Chondrocyte (in vitro differentiated cells): ENCODE measurements at places on chromosomes 2 and 18. TPM values are rescaled to one million over a fixed set of nuclear protein-coding genes. Genes with fewer than 3 reads are reported as not detected.

DNA sequence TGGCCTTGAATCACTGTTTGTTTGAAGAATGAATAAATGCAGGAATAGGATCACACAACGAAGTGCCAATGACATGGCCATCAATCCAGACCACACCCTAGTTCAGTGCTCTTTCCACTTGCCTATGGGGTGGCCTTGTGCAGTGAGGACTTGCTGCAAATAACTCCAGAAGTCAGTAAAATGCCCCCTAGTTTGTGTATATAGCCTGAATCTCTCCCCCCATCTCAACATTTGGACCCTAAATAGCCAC is 299 bp downstream of the FABP1 start:
- no peak for DNase-seq

DNA sequence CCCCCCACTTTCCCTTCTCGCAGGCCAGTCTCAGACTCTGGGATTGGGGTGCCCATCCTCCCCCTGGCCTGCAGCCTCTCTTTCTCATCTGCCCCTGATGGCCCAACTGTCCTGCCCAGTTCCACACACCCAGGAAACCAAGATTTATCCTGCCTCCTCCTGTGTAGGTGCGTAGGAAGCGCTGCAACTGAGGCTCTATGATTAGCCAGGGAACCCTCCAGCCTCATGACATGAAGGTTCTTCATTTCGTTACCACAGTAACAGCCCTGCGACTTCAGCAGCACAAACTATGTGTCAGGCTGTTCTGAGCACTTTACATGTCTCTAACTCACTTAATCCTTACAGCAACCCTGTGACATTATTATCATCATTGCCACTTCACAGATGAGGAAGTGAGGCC is 305.9 kb downstream of the CELF4 start:
- no peak for DNase-seq

- DNase-seq = peak; percentile 79
These were observed 277.9 kb downstream of the NDUFA10 start for GRCh38 chr2:239747274-239747673.

DNA sequence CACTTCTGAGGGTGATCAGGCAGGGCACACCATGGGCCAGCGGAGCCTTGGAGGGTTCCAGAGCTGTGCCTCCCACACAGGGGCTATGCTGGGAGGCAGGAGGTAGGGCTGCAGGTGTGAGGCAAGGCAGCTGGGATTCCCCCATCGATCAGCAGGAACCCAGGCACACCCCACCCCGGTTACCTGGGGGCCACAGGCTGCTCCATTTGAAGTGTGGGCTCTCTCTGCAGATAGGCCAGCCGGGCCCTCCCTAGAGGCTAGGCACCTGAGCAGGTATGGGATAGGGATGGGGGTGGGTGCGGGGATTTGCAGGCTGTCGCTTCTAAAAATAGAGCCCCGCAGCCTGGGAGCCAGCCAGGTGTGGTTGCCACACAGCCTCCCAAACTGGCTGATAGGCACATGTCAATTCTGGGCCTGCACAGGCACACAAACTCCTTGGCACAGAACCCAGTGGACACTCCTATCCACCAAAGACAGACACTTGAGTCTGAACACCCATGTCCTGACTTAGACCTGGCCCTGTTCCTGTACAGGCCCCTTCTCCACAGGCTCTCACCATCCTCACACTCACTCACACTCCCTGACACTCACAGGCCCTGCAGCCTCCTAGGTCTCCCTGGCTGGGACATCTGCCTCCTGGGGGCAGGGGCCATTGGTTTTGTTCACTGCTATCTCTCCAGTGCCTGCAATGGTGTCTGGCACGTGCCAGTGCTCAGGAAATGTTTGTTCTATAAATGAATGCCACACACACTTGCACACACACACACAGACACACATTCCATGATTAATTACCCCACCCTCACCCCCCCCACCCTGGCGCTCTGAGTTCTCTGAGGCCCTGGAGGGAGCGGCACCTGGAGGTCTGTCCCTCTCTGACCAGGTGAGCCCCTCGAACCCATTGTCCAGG is 73.4 kb downstream of the ZFP36L2 start:
- no peak for DNase-seq

DNA sequence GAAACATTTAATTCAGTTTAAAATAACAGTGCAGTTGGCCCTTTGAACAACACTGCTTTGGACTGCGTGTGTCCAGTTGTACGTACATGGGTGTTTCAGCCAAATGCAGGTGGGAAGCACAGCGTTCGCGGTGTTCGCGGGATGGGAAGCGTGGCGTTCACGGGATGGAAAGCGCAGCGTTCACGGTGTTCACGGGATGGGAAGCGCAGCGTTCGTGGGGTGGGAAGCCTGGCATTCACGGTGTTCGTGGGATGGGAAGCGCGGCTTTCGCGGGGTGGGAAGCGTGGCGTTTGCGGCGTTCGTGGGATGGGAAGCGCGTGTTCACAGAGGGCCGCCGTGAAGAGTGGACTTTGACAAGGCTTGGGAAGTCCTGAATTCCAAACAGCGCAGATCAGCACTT is 47.6 kb downstream of the CTDP1 start:
- DNase-seq = no peak

- DNase-seq = peak; percentile 70
These were observed 50.0 kb downstream of the TWIST2 start for GRCh38 chr2:238897911-238898311.

- DNase-seq = no peak
These were observed 393.8 kb upstream of the CYRIA start for GRCh38 chr2:17059458-17059857.

- DNase-seq = no peak
These were observed 523.0 kb downstream of the ERBB4 start for GRCh38 chr2:212015588-212015987.

DNA sequence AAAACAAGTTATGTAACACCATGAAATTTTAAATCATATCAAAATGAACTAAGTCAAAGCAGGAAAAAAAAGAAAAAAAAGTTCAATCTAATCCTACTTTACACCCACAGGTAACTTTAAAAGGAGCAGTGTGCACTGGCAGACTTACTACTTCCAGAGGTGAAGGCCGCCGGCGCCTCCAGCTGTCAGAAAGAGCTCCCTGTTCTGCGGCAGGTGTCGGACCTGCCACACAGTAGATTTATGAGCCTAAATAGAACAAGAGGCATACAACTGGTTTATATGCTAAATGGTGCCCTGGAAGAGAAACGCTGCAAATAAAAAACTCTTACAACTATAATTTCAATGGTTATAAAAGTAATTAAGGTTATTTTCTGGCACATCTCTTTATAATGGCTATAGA is 23.1 kb upstream of the PNO1 start:
- DNase-seq = no peak

GRCh38 chr18:12883372-12883683 is 709 bp downstream of the PTPN2 start:
- no peak for DNase-seq

- DNase-seq = no peak
These were observed 753 bp downstream of the ITPRIPL1 start for GRCh38 chr2:96325884-96326255.

DNA sequence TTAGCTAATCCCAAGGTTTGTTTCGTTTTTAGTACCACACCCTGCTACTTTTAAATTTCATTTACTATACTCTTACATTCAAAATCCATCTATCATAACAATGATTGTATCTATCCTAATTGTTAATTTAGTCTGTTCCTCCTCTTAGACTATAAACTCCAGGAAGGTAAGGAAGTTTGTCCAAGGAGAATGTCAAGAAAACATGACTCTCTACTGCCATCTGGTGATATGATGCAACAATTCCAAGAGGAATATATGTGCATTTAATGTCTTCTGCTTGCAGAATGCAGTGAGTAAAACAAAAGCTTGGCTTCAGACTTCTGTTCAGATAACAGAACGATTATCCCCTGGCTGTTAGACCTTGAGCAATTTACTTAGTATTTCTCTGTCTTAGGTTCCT is 1267.1 kb downstream of the LRP1B start:
- DNase-seq = no peak

GRCh38 chr18:59876310-59876626 is 23.5 kb upstream of the PMAIP1 start:
- no peak for DNase-seq

DNA sequence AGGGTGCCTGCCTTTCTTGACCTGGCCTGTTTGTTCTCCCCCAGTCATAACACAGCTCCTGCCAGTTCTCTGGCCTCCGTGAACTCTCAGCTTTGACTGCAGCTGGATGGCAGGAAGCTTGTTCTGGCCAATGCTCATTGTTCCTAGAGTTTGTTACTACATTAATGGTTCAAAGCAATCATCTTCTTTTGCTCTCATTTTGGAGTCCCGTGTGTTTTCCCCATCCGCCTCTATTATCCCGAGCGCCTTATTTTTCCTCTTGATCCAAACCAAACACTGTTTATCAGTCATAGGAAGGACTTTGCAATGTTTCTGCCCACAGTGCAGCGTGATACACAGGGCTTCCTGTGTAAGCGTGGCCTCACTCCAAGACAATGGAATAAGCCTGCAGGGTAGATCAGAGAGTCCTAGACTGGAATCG is 184.3 kb upstream of the APCDD1 start:
- no peak for DNase-seq

- no peak for DNase-seq
These were observed 470.6 kb upstream of the HS6ST1 start for GRCh38 chr2:128789221-128789620.

DNA sequence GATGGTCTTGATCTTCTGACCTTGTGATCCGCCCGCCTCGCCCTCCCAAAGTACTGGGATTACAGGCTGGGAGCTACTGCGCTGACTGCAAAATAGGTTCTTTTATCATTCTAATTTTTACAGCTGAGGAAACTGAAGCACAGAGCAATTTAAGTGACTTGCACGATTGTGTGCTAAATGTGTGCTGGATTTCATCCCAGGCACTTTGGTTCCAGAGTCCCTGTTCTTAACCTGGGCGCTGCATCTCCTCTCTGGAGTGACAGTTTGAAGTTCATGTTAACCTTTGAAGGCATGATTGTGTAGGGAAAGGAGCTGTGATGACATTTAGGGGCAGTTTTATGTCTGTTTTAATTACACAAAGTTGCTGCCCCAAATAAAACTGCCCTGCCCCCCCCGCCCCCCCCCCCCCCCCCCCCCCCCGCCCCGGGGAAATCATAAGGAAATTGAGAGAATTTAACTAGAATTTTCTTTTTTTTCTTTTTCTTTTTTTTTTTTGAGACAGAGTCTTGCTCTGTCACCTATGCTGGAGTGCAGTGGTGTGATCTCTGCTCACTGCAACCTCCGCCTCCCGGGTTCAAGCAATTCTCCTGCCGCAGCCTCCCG is 5.6 kb downstream of the ACSL3 start:
- DNase-seq = no peak

DNA sequence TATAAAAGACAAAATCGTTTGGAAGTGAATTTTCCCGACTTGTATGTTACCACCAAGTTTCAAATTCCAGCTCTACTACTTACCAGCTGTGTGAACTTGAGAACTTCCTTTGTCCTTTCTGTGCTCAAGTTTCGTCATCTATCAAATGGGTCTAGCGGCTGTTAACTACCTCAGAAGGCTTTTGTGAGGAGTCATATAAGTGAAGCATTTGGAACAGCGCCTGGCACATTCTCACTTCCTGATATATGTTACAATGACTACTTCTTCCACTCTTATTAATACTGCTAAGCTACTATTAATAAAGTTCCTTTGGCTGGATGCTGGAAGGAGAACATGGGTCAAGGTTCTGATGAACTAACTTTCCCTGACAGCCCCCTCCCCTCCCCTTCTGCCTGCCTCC is 104.5 kb downstream of the MEIS1 start:
- DNase-seq = no peak

DNA sequence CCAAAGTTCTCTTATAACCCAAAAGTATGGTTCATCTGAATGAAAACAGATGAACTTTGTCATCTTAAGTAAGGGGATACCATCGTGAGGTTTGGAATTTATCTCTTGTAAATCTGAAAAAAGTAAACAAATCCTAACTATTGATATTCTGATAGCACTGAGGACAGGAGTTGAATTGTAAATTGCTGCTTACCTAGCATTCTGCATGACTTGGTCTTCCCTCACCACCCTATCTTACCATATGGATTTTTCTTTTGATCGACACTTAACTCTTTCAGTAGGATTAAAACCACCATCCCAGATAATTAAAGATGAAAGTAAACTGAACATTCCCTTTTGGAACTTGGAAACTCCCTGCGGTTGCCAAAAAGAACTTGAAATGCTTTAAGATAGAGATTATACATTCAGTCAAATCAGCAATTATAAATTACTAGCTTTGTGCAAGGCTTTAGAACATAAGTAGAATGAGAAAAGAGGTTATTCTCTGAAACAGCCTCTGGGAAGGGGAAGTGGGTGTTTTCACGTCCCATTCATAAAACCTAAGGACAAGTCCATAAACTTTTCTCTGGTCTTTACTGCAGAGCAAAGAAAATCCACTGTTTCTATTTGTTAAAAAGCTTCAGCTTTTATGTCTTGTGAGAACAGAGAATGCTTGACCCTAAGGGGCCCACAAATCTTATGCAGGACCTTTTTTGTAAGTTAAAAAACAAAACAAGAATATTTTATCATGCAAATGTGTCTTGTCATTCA is 49.7 kb upstream of the ZNF397 start:
- no peak for DNase-seq

ABHD1 gene
- total RNA-seq = 0.30 to 0.44 TPM (median 0.31 TPM) in 3 replicates

DES gene
- 0.70 to 19.8 TPM (median 15.5 TPM) in 3 replicates for total RNA-seq

FAM117B gene
- total RNA-seq = 4.9 to 6.0 TPM (median 5.3 TPM) in 3 replicates

SPATA3 gene
- total RNA-seq = not detected in 3 replicates

MC2R gene
- not detected in 3 replicates for total RNA-seq

POTEE gene
- total RNA-seq = 0.15 to 1.2 TPM (median 0.92 TPM) in 3 replicates

PAX8 gene
- 0.29 TPM in 1 of 3 replicates, not detected in the others for total RNA-seq

TCF23 gene
- not detected in 3 replicates for total RNA-seq

ABCG5 gene
- not detected in 3 replicates for total RNA-seq
